Cortex of kidney (tissue), 1 donor: ENCODE measurements at places on chromosomes 5 and 9.

DNA sequence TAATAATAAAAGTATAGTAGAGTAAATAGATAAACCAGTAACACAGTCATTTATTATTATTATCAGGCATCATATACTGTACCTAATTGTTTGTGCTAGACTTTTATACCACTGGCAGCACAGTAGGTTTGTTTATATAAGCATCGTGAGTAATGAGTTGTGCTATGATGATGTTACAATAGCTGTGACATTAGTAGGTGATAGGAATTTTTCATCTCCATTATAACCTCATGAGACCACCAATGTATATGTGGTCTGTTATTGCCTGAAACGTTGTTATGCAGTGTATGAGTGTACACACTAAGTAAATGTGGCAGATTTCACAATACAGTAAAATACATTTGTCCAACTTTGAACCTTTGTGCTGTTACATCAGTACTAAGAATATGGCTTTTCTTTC is 72.7 kb upstream of the SPATA31D4 start:
- no peak for DNase-seq

DNA sequence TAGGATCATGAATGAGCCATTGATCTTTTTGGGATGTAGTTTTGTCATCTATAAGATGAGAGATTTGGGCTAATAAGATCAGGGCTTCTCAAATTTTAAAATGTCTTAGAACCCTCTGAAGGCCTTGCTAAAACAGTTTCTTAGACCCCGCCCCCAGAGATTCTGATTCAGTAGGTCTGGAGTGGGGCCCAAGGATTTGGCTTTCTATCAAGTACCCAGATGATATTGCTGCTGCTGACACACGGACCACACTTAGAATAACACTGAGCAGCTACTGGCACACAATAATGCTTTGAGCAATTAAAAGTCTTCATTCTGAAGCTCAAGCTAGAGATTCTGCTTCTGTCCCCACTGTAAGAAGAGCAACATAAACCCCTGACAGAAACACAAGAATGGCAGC is 216.7 kb downstream of the SMARCA2 start:
- no peak for DNase-seq

- DNase-seq = no peak
Observed at GRCh38 chr5:52776116-52776515, 11.6 kb upstream of the ITGA1 start.

DNA sequence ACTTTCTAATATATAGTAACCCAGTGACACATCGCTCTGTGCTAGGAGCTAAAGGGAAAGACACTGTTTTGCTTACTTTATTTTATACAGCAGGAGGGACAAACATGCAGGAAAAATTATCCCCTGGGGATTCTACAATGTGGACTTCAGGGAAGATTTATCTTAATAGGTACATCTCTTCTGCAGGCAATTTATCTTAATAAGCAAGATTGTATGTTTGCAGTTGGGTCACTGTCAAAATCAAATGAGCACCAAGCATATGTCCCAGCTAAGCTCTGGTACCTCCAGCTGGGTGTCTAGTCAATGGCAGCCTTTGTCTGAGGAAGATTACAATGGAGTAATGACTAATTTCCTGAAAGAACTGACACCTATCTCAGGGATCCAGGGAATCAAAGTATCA is 309.9 kb upstream of the PANK3 start:
- DNase-seq = no peak

GRCh38 chr5:76180814-76181805 is 97.9 kb downstream of the SV2C start:
- DNase-seq = no peak

DNA sequence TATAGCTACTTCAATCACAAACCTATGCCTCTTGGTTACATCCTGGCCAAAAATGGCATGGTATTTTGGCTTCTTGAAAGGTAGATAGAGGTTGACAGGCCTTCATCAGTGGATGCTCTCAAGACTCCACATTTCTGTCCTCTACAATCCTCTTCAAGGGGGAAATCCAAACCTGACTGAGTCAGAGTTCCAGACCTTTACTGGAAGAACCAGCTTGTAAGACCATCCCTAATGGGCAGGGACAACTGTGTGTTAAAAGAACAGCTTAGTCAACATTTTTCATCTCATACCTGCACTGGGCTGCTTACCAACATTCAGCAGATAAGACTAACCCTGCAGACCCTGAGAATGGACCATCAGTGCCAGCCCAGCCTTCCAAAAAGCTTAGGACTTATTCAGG is 155.7 kb downstream of the CDK5RAP2 start:
- DNase-seq = no peak

GRCh38 chr5:160044967-160045366 is 36.0 kb downstream of the TTC1 start:
- DNase-seq = no peak

DNA sequence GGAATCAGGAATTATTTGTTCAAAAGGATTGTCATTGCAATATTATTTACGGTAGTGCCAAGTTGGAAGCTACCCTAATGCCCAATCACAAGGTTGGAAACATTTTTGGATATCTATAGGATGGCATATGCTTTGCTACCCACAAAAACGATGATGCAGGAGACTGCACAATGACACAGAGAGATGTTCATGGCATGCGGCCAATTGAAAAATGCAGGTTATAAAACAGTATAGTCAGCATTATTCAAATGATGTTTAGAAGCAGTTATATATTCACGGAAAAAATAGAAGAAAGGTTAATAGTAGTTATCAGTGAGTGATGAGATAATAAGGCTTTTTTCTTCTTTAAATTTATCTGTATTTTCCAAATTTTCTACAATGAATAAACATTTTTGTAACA is 5.9 kb upstream of the ACSL6 start:
- DNase-seq = no peak

GRCh38 chr5:133257977-133258376 is 206.2 kb downstream of the HSPA4 start:
- no peak for DNase-seq
